ENCODE measurements at places on chromosomes 3 and 15.

- no peak for DNase-seq
Observed at GRCh38 chr3:129673897-129674797, 67.7 kb upstream of the PLXND1 start.

DNA sequence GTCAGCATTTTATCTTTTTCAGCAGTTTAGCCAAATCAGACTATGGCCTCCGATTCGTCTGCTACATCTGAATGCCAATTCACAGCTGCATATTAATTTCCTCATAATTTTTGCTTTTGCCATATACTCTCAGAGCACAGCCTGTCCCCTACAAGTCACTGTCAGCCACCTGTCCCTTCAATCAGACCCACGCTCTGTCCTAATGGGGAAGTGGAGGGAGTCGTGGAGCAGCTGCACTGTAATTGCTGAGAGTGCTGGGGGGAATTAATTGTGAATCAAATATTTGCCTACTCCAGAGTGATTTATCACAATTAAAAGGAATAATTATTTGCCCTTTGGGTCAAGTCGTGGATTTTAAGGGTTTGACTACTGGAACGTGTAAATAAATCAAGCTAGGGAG is 75.5 kb downstream of the EBLN2 start:
- no peak for DNase-seq

DNA sequence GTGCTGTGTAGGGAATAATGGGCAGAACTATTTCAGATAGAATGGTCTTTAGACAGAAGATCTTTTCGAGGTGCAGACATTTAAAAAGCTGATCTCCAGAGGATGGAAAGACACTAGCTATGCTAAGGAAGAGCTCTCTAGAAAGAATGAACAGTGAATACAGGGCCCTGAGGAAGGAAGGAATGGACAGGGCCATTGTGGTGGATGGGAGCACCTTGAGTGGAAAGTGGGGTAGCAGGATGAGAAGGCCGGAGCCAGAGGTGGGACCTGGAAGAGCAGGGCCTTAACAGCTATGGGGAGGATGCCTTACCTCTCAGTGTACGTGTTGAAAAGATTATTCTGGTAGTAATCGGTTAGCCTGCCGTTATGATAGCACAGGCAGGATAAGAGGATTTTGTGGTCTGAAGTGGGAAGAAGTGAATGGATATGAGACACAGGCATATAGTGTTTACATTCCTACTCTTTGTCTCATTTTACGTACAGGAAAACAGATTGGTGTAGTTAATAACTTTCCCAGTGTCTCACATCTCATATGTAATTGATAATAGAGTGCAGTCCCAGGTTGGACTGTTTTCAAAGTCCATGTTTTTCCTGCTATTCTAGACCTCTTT is 172.4 kb downstream of the KLHL25 start:
- DNase-seq, result no peak

DNA sequence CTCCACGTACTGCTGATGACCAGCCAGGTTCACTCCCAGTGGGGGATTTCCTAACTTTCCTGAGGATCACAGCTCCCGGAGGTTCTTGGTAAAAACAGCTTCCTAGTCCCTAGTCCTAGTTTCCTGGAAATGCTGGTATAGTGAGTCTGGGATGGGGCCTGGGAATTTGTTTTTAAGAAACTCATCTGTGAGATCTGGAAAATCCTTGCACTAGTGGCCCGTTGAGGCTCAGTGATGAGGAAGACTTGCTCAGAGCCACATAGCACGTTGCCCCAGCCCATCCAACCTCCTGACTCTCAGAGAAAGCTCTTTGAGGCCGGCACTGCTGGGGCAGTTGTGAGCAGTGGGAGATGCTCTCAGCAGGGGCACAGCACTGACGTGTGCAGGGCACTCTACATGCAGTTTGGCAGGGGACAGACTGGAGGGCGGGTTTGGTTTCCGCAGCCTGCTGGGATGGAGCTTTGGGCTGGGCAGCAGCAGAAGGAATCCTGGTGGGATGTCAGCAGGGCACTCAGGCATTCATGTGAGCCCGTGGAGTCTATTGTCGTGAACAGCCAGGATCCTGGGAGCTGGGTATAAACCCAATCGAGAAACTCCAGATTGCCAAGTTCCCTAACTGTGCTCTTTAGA is 31.6 kb downstream of the SAXO2 start:
- no peak for DNase-seq

DNA sequence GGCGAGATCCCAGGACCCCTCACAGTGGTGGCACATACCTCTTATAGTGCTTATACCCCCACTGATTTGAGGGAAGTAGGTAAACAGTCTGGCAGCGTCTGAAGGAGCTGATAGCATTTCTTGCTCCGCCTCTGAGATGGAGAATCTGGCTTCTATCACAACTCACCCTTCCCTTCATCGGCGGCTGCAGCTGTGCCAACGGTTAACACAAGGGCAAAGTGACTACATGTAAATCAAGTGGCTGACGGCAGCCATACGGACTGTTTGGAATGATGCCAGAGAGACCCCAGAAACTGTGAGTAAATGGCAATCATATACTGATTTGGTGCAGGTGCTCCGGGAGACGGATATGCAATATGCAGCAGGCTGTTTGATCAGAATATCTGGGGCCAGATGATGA is 66.8 kb upstream of the UNC13C start:
- no peak for DNase-seq

- DNase-seq, result no peak
Observed at GRCh38 chr15:36218322-36218721, 361.1 kb upstream of the CDIN1 start.

DNA sequence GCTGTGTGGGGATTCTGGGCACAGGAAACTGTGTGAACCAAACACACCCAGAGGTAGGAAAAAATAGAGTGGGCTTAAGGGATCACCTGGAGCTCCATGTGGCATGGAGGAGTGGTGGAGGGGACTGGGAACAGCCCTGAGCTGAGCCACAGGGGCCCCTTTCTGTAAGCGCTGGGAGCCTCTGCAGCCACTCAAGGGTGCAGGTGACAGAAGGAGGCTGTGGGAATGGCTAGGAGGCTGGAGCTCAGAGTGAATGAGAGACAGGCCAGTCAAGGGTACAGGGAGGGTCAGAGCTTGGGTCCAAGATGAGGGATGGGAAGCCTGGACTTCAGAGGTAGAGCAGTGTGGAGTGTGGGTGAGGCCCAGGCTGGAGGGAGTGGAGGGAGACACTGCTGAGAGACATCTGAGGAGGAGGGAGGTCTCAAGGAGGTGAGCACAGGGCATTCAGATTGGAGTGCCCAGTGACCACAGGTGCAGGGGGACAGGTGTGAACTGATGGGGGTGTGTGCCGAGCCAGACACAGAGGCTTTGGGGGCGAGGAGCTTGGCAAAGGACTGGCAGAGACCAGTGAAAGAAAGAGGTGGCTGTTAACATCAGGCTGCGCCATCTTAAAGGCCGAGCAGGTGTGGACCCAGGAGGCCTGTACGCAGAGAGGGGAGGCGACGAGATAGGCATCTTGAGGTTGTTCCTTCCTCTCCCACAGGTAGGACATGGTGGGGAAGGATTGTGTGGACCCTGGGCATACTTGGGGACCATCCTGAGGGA is 56.8 kb downstream of the FGD5 start:
- no peak for DNase-seq

All from keratinocyte (primary cell).